ENCODE measurements at places on chromosomes 1 and 21.

GRCh38 chr1:31036749-31037500 lies 28.6 kb downstream of the PUM1 start:
- no peak for DNase-seq

- DNase-seq: no peak
Observed at GRCh38 chr1:245382981-245383380, 228.2 kb downstream of the KIF26B start.

DNA sequence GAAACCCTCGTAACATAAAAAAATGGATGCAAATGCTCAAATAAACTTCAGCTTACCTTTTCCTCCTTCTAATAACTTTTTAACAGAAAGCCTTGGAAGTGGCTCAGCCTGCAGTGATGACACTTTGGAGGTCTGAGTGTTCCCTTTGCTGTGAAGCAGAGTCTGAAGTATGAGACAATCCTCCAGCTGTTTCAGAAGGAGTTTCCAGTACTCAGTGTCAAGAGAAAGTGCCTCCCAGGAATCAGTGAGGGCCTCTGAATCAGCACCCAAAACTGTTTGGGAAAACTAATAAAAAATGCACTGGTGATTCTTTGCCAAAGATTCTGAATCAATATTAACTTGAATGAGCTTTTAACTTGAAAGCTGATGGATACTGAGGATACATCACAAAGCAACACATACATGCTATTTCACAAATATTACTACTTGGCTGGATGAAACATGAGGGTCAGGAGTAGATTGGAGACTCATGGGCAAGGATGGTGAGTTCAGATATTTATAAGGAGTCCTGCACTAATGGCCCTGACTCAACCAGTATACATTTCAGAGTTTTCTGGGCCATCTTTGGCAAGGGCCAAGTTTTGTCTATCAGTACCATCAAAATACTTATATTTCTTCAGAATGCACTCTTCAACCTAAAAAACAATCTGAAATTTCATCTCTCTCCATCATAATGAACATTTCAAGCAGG lies 77.0 kb downstream of the IARS2 start:
- no peak for DNase-seq

DNA sequence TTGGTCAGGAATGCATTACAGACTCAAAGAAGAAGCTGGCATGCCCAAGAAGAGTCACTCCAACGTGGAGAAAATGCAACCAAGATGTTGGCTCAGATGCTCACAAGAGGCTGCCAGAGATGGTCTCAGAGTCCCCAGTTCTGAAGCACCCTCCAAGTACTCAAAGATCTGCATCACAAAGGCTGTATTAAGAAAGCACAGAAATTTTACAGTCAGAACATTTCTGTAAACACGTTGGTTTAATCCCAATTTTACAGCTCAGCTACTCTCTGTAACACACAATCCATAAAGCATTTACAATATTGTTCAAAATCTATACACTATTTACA lies 69.4 kb downstream of the CDC7 start:
- no peak for DNase-seq

DNA sequence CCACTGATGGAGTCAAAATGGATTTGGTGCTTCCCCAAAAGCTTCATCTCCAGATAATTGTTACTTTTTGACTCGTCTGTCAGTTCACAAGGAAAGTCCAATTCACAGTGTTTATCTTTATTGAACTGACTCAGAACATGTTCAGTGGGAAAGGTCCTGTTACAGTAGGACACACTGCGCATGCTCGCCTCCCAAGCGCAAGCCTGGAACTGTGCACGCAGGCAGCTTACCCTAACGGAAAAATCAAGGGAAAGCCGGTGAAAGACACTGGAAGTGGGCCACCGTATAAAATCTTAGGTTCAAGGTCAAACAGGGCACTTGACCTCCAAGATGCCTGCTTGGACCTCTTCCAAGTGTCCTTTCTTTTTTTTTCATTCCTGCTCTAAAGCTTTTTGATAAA lies 174.6 kb downstream of the USP25 start:
- no peak for DNase-seq

GRCh38 chr1:77313491-77313890 lies 31.7 kb downstream of the AK5 start:
- peak; percentile 42 for DNase-seq

DNA sequence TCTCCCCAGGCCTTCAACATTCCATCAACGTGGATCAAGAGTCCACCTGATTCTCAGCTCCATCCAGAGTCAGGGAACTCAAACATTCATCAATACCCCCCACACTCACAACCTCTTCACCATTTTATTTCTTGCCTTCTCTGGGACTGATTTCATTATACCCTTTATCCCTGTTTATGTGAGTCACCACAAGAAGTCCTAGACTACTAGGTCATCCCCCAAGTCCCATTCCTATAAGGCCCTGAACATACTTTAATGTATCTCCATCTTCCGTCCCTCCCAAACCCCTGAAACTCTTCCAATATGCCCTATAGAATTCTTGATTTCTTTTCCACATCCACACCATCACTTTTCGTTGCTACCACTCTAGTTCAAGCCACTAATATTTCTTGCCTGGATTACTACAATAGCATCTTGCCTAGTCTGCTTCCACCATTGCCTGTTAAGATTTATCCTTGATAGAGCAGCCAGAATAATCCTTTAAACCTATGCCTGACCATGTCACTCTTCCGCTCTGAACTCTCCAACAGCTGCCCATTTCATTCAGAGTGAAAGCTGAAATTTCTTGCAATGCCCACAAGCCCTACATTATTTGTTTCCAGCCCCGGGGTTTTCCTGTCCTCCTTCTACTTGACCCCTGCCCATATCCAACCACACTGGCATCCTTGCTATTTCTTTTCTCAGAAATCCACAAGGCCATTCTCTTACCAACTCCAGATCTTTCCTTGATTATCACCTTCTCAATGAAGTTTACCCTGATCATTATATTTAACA lies 9.4 kb upstream of the SAMD13 start:
- no peak for DNase-seq

DNA sequence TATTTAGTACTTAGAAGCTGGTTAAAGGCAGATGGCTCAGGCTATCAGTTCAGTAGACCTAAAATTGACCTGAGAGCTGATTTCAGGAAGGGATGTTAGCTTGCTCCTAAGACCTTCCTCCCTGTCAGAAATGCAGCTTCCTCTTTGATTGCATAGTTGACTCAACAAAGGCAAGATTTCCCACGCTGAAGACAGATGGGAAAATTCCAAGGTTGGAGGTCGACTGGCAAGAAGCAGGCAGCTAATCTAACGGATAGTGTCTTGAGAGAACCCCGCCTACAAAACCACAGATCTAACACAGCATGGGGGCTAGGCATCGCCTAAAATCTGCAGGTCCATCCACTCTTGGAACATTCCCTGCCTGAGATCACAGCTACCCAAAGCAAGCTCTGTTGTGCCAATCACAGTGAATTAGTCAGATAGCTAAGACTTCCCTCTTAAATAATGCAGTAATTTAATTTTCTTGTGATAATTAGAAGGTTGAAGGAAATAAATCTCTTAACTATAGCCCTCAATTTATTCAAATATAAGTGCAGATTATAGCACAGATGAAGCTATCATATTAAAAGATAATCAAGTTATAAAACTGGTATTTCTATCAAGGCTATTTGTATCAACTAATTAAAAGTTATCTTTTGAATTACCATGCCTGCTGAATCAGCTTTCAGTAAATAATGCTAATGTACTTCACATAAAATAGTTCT lies 357.8 kb upstream of the SGIP1 start:
- DNase-seq: no peak

DNA sequence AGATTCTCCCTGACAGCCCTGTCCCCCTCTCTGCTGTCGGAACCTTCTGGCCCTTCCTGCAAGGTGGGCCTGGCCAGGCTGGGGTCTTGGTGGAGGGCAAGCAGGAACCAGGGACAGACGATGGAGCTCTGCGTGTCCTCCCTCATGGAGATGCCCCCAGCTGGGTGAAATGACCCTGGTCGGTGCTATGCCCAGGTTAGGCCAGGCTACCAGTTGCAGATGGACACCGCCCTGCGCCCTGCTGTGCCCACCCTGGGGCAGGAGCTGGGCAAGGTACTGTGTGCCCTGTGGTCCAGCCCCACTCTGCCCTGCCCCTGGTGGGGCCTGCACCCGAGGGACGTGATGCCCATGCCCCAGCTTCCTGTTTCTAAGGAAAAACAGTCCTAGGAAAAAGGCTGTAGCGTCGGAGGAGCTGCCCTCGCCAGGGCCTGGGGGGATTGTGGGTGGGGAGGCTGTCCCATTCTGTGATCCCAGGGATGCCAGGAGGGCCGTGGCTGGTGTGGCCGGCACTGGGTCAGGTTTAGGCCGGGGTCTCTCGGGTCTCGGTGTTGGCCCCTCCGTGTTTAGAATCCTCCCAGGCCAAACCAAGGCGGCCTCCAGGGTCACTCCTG lies 77.6 kb downstream of the MORN1 start:
- no peak for DNase-seq

GRCh38 chr21:20882462-20883407 lies 115.5 kb upstream of the NCAM2 start:
- peak; percentile 22 for DNase-seq

DNA sequence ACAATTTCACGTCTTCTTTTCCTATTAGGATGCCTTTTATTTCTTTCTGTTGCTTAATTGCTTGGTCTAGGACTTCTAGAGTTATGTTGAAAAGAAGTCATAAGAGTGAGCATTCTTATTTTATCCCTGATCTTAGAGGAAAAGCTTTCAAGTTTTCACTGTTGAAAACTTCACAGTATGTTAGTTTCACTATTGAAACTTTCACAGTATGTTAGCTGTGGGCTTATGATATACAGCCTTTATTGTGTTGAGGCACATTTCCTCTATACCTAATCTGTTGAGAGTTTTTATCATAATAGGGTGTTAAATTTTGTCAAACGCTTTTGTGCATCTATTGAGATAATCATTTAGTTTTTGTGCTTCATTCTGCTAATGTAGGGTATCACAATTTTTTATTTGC lies 227.1 kb downstream of the LHX8 start:
- DNase-seq: no peak

- DNase-seq: no peak
Observed at GRCh38 chr1:90726986-90727480, 9.9 kb upstream of the BARHL2 start.

- no peak for DNase-seq
Observed at GRCh38 chr1:2597441-2598328, 11.1 kb downstream of the PRXL2B start.

GRCh38 chr1:32894019-32894600 lies 7.1 kb downstream of the TMEM54 start:
- no peak for DNase-seq

DNA sequence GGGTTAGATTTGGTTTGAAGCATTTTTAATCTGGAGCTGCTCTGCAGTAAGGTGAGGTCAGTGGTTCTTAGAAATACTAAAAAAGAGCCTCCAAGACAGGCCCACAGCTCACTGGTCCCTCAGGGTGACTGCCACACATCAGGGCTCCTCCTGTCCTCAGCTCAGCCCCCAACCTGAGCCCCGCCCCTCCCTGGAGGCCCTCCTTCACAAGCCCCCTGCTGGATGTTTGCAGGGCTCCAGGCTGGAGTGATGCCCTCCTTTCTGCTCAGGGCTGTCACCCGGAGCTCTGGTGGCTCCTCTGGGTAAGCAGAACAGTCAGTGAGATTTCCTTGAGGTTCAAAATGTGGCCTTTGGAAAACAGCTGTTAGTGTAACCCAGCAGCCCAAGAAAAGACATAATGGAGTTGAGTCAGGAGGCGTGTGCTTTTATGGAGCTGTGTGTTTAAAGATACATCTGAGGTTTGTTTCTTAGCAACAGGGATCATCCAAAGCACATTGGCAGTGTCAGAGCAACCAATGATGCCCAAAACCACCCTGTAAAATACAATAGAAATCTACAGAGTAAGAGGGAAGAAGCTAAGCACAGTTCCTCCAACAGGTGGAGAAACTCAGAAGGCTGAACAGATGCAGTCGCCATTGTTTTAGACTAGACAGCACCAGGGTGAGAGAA lies 21.4 kb downstream of the STUM start:
- DNase-seq: peak; percentile 21

DNA sequence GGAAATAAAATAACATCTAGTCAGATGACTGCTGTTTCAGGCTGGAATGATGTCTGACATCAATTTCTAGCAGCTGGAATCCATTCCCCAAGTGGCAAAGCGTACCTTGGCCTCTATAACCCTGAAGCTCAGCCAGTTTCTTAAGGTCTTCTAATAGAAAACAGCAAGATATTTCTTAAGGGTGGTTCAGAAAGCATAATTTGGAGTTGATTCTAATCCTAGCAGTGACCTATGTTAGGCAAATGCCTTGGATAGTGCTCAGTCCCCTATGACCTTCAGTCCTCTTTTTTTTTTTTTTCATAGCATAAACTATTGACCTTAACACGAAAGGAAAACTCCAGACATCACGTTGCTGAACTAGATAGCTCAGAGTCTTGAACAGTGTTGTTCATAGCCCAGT lies 56.5 kb downstream of the LAMC2 start:
- no peak for DNase-seq

- peak; percentile 70 for DNase-seq
Observed at GRCh38 chr21:41895643-41896493, 16.7 kb upstream of the PRDM15 start.

DNA sequence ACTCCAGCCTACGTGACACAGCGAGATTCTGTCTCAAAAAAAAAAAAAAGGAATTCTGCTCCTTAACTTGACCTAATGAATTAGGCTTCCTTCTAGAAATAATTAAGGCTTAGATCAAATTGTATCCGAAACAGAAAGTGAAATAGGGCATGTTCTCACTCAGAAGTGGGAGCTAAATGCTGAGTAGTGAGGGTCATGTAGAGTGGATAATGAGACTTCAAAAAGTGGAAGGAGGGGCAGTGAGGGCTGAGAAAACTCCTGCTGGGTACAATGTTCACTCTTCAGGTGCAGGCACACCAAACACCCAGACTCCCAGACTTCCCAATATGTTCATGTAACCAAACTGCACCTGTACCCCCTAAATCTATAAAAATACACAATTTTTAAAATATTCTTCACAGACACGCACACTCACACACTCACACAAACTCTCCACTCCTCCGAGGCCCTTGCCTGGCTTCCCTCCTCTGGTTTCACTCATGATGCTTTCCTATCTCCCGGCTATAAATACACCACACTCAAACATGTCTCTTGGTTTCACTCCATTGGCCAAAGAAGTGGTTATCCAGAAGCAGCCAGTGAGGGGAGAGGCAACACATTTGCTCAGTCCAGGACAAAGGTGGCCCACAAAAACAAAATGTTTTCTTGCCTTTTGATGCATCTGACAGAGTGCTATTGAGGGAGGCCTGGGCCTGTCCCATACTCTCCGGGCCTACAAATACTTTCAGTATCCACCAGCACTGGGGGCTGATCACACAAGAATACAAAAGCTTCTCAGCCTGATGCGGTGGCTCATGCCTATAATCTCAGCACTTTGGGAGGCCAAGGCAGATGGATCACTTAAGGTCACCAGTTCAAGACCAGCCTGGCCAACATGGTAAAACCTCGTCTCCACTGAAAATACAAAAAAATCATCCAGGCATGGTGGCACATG lies 249.2 kb downstream of the TOMM20 start:
- DNase-seq: no peak
